ENCODE measurements at places on chromosomes 2 and 18. TPM values are rescaled to one million over a fixed set of nuclear protein-coding genes. Genes with fewer than 3 reads are reported as not detected.
A peak's percentile ranks its signal among the peaks of the same experiment; 100 is the strongest.

TUBB8B gene
- 0.17 TPM for total RNA-seq

NAT8 gene
- not detected for total RNA-seq

XRCC5 gene
- total RNA-seq = 523 TPM

SRD5A2 gene
- total RNA-seq = 0.04 TPM

ANKRD30B gene
- total RNA-seq = not detected

HRH4 gene
- not detected for total RNA-seq

GRCh38 chr2:68366083-68366560, 1.0 kb downstream of the PLEK start:
- DNase-seq = no peak

GRCh38 chr2:143284087-143284675, 155.0 kb downstream of the ARHGAP15 start:
- DNase-seq = peak; percentile 13

DNA sequence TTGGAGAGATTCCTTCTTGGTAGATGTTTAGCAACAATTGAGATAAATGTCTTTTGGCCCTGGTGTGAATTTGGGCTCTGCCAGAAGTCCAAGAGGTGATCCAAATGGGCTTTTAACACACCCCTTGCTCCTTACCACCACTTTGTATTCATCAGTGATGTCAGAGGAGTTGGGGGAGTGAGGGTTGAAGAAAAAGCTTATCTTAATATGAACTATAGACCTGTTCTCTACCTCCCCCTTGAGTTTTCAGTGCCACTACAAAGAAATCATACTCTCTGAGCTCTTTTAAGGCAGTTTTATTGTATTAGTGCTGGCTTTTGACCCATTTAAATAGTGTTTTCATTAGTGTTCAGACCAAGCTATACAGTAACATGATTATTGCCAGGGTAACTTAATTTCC, 229.1 kb downstream of the PHLPP1 start:
- peak; percentile 35 for DNase-seq

DNA sequence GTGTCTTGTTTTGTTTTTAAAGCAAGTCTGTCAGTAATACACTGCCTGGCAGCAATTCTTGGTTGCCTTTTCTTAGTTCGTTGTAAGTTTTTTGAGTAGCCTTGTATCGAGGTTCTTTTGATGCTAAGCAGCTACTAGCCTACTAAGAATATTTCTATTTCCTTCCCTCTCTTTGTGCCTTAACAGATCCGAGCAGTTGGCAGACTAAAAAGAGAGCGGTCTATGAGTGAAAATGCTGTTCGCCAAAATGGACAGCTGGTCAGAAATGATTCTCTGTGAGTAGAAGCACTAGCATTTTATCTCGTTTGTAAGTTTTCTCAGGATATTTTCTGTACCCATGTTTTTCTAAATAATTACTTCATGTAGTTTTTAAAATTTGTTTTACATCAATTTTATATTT, 15.1 kb downstream of the MFF start:
- DNase-seq = no peak

- DNase-seq = no peak
These were observed 1.4 kb downstream of the SMC6 start for GRCh38 chr2:17752246-17752645.

- DNase-seq = no peak
These were observed 219.4 kb downstream of the MREG start for GRCh38 chr2:215793747-215794595.

DNA sequence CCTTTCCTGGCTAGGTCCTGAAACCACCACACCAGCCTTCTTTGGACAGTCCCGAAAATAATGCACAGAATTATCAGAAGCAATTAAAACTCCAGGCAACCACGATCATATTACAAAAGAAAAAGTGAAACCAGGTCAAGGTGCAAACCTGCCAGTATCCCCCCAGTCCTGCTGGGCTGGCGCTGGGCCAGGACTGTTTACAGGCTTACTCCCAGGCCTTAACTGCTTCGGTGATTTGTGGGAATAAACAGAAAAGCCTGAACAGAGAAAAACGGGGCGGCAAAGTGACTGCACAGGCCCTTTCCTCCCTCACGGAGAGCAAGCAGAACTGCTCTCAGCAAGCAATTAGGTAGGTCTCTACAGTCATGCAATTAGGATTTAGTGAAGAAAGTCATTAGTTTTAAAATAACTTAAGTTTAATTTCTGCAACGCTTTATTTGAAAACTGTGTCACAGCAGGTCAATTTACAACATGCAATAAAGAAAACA, 1.3 kb downstream of the HDAC4 start:
- DNase-seq = peak; percentile 57

GRCh38 chr2:17709897-17710296, 43.7 kb downstream of the SMC6 start:
- no peak for DNase-seq

- DNase-seq = no peak
These were observed 104.5 kb downstream of the COL6A3 start for GRCh38 chr2:237309416-237309815.

DNA sequence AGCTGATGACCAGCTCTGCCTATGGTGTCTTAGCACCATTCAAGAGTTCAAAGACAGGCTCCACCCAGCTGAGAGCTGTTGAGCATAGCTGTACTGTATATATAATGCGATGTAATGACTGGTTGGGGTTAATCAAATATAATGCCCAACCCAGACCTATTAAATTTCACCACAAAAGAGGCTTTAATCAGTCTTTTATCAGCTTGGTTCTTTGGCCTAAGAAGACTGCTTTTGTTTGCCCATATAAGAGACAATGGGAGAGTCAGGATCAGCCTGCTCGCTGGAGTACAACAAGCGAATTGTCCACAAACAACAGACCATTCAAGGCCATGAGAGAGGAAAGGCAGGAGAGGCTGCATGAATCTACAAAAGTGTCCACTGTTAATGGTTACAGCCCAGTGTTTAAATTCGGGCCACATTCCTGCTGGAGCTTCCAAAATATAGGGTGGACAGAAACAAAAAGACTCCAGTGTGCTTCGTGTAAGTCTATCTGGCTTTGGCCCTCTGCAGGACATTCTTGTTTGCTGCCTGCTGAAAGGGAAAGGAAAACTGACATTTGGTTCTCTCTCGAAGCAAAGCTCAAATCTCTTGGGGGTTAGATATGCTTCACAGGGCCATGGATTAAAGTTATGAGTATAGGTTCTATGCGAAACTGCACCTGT, 299.0 kb upstream of the FBXO11 start:
- DNase-seq = no peak

DNA sequence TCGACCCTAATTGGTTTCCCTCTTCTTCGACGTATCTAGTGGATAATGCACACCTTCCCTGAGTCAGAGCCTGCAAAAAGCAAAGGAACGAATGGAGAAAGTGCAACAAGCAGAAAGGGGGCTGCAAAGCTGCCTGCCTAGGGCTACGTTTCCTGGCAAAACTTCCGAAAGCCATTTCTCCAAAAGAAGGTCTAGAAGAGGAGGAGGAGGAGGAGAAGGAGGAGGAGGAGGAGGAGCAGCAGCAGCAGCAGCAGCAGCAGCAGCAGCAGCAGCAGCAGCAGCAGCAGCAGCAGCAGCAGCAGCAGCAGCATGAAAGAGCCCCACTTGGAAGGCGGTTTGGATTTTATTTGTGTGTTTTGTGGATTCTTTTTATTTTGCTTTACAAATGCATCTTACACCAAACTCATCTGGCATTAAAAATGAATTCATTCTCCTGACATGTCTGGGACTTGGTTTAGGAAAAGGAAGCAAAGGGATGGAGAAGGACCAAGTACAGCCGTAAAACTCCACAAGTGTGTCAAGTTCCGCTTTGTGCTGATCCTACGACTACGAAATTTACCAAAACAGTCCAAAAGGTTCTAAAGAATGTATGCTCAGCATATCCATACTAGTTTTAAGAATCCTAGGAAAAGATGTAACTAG, 2.0 kb downstream of the TCF4 start:
- no peak for DNase-seq

DNA sequence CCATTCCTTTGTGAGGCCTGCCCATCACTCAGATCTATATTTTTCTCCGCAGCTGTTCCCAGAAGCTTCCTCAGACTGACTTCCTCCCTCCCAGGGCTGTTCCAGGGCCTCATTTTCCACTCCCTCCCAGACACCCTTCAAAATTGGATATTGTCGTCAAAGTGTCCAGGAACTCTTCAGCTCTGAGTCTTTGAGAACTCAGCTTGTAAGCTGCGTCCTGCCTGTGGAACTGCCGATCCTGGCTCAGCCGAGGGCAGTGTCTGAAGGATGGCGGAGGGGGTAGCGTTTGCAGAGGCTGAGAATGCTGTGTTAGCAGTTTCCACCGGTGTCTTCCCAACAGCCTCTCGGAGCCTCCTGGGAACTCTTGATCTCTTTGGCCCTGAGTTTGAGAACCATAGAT, 27.1 kb downstream of the NCK2 start:
- DNase-seq = no peak

DNA sequence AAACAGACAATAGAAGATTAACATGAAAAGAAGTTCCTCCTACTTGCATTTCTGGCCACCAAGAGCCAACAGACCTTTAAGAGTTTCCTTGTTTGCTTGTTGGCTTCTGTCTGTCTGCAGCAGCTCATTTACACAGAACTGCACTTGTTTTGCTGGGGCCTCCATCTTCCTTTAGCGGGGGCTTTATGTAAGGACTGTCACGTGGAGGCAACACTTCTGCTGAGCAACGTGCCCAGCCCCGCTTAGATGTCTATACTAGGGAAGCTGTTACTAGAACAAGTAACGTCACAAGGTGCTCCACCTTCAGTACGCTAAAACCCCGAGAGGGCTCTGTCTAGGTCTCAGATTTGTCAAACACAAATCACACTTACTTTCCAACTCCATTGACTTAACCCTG, 104.3 kb upstream of the PXDN start:
- no peak for DNase-seq

GRCh38 chr2:102735416-102736109, 26.3 kb upstream of the TMEM182 start:
- DNase-seq = no peak

DNA sequence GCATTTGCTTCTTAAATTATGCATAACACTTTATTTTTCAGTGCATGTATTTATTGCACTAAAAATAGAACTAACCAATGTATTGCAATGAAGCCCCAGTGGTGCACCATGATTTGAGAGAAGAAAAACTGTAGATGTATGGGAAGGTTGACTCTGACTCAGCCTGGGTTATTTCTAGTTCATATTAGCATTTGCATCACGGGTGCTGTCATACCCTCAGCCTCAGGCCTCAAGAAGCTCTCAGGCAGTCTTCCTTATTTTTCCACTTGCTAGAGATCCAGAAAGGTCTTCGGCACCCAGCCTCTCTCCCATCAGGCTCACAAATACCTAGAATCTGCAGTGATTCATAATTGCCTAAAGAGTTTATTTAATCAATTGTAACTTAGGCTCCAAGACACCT, 148.0 kb downstream of the DNER start:
- DNase-seq = no peak

All from H7 (cell line).